ENCODE measurements at places on chromosomes 16 and 17.

DNA sequence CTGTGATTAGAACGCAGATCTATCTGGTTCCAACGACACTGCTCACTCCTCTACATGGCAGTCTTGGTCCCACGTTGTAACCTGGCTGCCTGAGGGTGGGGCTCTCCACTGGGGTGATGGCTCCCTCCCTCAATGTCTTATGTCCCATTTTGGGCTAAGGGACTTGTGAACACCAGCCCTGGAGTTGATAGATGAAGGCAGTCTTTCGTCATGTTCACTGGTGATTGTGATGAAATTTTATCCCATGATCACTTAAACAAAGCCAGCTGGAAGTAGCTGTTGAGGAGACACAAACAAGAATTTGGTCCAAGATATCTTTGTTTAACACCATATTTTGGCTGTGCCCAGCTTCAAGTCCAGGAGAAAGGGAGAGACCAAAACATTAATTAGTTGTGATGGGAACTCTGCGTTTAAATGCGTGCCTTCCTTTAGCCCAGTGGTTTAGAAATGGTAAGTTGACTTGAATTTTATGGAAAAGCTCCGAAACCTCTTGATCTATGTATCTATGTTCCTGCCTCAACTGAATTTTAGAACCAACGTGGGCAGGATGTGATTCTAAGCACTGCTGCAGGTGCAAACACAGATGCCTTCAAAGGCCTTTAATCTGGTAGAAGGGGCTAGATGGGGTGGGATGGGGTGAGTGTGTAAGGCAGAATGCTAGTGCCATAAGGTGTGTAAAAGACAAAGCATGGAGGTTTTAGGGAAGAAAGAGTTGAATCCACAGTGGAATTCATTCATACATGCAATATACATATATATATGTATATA, 186.8 kb upstream of the IRX3 start:
- DNase-seq, result no peak

DNA sequence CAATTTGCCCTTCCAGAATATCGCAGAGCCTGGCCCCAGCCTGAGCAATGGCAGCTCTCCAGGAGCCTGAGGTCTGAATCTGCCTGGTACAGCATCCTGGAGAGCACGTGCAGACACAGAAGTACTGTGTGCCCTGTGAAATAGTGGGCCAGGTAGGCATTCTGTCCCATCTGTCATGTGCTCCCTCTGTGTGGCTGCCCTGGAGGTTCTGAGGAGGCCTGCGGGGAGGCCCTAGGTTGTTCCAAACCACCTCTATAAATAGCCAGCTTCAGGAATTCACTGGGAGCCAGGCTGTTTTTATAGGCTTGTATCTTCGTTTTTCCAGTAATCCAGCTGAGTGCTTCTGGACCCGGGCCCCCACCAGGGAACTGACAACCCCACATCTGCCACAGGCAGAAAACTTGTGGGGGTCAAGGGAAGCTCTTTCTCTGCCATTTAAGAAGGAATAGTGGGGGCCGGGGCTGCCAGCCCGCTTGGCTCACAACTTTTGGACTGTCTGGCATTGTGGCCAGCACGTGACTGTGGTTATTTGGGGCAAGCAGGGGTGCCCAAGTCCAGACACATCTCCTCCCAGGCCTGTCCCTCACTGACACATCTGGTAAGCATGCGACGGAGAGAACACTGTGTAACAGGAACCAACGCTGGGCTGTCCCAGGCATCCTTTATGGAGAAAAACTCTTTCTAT, 356.3 kb upstream of the TNRC6C start:
- no peak for DNase-seq

DNA sequence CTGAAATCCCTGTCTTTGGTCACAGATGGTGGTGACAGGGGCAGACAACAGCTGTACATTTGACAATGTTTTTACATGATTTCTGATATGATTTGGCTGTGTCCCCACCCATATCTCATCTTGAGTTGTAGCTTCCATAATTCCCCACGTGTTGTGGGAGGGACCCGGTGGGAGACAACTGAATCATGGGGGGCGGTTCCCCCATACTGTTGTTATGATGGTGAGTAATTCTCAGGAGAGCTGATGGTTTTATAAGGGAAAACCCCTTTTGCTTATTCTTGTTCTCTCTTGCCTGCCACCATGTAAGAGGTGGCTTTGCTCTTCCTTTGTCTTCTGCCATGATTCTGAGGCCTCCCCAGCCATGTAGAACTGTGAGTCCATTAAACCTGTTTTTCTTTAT, 353.9 kb downstream of the CPPED1 start:
- DNase-seq, result no peak

DNA sequence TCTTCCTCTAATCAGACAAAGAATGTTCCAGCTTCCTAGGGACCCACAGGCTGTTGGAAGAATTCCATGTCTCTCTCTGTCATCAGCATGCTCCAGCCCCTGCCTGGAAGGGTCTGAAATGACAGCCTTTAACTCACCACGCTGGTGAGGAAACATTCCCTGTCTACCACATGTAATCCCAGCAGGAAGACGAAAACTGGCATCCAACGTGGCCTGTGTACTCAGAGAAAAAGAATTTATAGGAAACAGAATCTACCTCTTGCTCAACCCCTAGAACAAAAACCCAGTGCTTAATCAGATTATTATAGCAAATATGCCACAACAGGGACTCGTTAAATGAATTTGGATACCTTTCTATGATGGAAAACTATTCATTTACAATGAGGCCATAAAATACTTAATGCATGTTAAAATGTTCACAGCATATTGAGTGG, 147.3 kb upstream of the FOXF1 start:
- DNase-seq, result no peak

DNA sequence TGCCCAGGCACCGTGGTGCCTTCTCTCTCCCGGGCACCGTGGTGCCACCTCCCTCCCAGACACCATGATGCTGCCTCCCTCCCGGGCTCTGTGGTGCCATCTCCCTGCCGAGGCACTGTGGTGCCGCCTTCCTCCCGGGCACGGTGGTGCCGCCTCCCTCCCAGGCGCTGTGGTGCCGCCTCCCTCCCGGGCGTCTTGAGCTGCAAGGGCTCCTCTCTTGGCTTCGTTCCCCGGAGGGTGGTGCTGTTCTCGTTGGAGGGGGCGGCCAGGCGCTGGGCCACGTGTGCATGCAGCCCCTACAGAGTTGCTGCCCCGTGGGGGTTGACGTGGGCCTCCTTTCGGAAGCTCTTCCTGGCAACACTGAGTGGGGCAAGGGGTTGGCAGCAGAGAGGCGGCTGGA, 8.2 kb downstream of the CENPX start:
- no peak for DNase-seq

- no peak for DNase-seq
Observed at GRCh38 chr16:63037761-63038396, 1001.6 kb upstream of the CDH8 start.

DNA sequence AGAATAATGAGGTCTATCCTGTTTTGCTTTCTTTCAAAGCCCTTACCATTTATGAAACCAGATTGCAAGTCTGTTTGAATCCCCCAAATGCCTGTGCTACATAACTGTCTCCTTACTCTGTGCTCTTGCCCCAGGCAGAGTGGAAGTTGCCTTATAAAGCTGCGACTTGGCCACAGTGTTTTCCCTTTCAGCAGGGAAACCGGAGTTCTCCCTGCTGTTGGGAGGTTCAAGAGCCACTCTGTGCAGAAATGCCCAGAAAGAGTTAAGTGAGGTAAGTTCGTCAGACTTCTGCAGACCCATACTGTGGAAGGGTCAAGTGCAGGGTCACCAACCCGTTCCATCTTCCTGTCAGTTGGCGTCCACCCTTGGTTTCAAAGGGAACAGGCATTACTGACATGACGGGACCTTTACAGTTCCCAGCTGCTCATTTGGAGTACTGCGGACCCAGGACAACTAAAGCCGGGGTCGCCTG, 508.9 kb downstream of the WWOX start:
- DNase-seq, result no peak

GRCh38 chr16:65117811-65118448, 3.9 kb downstream of the CDH11 start:
- DNase-seq, result no peak

DNA sequence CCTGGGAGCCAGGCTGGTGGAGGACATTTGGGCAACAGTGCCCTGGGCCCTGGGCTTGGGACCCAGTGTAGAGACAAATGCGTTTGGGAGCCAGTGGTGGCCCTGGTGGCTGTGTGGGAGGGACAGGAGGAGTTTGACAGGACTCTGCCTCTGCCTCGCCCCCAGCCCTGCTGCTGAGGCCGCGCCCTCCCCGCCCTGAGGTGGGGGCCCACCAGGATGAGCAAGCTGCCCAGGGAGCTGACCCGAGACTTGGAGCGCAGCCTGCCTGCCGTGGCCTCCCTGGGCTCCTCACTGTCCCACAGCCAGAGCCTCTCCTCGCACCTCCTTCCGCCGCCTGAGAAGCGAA, 11.9 kb upstream of the TCAP start:
- DNase-seq, result no peak

DNA sequence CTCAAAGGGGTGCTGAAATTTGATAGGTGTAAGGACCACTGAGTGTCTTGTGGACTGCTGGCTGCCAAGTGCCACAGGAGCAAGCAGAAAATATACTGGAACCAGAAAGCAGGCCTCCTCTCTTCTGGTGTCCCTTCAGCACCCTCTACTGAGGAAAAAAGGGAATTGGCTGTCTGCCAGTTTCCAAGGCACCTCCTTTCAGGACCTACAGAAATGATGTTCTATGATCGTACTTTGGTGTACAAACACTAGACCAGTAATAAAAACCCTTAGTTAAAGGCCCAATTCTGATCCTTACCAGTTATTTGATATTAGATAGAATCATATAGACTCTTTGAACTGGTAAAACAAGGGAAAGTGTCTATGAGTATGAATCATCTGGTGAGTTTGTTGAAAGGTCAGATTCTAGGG, 35.8 kb upstream of the BCAS3 start:
- peak; percentile 2 for DNase-seq

GRCh38 chr16:89717688-89718505, 2.8 kb downstream of the VPS9D1 start:
- DNase-seq, result no peak

- DNase-seq, result no peak
Observed at GRCh38 chr17:50059759-50060273, 3.9 kb downstream of the ITGA3 start.

DNA sequence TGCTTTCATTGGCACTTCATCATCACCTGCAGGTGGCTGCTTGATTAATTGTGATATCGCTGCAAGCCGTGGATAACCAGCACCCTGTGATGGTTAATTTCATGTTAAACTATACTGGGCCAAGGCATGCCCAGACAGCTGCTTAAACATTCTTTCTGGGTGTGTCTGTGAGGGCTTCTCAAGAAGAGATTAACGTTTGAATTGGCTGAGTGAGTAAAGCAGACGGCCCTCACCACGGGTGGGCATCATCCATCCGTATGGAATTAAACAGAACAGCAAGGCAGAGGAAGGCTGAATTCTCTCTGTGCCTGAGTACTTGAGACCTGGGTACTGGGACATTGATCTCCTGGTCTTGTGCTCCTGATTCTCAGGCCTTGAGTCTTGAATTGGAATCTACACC, 7.1 kb upstream of the ZNF213 start:
- DNase-seq, result no peak

GRCh38 chr17:81031566-81032550, 3.1 kb upstream of the BAIAP2 start:
- no peak for DNase-seq

- no peak for DNase-seq
Observed at GRCh38 chr17:82524540-82524939, 5.0 kb downstream of the FOXK2 start.

DNA sequence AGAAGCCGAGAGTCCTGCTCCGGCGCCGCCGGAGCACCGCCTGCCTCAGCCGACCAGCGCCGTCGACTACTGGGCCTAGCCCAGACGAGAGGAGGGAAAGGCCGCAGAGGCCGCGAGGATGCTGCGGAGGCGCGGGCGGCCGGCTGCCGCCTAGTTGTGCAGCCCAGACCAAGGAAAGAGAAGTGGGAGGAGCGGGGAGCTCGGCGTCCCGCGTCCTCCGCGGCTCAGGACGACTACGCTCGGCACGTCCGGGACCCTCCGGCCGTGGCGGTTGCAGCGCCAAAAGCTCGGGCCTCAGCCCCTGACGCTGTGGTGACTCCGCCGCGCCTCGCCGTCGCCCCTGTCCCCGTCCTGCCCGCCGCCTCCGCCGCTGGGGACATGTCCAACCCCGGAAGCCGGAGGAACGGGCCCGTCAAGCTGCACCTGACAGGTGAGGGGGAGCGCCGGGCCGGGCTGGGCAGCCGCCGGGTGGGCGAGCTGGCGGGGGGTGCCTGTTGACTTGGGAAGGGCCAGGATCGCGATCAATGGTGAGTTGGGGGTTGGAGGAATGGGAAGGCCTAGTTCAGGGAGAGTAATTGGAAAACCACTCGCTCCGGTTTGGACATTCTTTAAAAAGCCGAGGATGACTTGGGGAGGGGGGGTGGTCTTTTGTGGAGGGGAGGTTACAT, 37.7 kb downstream of the RNF135 start:
- peak; percentile 8 for DNase-seq

DNA sequence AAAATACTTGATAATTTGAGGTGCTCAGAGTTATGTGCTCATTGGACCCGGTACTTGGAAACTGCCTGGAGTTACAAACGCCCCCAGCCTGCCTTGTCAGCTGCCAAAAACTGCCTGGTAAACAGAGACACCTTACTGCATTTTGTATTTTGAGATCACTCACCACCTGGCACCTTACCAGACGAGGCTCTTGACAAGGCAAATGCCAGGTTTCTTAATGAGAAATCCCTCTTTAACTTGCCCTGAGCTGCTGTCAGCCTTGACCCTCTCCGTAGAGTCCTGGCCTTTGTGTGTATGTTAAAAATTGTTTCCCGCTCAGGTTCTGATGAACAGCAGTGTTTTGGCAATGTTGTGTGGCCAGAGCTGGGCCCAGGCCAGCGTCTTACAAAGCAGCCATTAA, 28.8 kb downstream of the SYT17 start:
- no peak for DNase-seq

GRCh38 chr16:31876951-31877828, 3.6 kb downstream of the ZNF267 start:
- DNase-seq, result no peak

DNA sequence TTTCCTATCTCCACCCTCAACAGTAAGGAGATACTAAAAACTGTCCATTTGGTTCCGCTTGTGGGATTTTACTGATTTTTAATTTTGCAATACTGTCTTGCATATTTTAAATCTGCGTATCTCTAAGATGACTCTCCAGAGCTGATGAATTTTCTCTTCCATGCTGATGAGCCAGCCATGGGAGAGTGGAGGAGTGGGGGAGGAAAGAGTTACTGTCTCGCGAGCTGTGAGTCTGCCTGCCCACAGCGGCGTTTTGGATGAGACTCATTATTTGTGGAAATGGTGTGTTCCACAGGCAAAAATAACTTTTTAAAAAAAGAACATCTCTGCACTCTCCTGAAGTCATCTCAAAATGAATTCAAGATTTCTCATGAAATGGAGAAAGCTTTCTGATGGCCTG, 34.6 kb upstream of the MYOCD start:
- no peak for DNase-seq

- no peak for DNase-seq
Observed at GRCh38 chr16:16989368-16989767, 481.4 kb downstream of the XYLT1 start.
